Right lobe of liver (tissue), 6 donors: ENCODE measurements at places on chromosomes 6 and 20.
A peak's percentile ranks its signal among the peaks of the same experiment; 100 is the strongest.

DNA sequence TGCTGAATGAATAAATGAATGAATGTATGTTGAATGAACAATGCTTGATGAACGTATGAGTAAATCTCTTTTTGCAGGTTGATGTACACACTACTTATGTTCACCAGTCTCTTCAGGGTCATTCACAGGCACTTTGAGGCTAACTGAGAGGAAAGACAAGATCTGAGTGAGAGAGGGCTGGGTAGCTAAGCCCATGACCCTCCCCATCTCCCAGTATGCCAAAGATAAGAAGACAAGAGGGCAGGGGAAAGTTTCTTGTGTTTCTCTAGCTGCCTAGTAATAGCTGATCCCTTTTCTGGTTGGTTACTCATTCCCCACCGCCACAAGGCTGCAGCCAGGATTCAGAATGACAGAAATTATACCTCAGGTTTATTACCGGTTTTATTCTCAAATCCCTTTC is 90.7 kb downstream of the CEP57L1 start:
- DNase-seq = no peak

- DNase-seq = peak; percentile 93
Measured at GRCh38 chr20:31593221-31594001, 11.7 kb upstream of the ID1 start.

DNA sequence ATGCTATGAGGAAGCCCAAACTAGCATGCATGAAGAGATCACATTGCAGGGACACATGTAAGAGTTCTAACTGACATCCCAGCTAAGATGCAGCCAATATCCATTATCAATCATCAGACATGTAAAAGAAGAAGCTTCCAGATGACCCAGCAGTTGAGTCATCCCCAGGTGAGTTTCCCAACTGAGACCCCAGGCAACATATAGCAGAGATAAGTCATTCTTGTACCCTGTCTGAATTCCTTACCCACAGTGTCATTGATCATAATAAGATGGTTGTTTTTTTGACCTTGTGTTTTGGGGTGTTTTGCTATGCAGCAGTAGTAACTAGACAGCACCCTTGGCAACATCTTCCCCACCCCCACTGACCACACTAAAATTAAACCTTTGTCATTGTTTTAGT is 18.9 kb downstream of the SIRPD start:
- DNase-seq = no peak

GRCh38 chr20:19404826-19405225 is 192.4 kb downstream of the SLC24A3 start:
- DNase-seq = no peak

DNA sequence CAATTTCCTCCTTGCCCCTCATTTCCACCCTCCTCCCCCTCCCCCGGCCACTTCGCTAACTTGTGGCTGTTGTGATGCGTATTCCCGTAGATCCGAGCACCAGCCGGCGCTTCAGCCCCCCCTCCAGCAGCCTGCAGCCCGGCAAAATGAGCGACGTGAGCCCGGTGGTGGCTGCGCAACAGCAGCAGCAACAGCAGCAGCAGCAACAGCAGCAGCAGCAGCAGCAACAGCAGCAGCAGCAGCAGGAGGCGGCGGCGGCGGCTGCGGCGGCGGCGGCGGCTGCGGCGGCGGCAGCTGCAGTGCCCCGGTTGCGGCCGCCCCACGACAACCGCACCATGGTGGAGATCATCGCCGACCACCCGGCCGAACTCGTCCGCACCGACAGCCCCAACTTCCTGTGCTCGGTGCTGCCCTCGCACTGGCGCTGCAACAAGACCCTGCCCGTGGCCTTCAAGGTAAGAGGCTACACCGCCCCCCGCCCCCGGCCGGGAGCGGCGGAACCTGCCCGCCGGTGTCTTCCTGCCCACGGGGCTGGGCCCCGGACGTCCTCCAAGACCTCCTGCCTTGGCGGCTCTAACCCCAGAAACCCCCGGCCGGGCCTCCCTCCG is 44.9 kb upstream of the SUPT3H start:
- peak; percentile 46 for DNase-seq

- DNase-seq = no peak
Measured at GRCh38 chr6:72620871-72621290, 983 bp upstream of the KCNQ5 start.

DNA sequence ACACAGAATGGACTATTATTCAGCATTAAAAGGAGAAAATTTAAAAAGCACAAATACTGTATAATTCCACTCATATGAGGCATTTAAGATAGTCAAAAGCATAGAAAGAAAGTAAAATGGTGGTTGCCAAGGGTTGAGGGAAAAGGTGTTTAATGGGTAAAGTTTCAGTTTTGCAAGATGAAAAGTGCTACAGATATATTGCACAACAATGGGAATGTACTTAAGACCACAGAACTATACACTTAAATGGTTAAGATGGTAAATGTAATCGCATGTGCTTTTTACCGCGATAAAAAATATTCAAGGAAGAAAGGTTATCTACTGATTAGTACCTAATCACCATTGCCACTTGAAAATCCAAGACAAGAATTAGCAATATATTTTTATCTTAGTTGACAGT is 71.8 kb upstream of the NOX3 start:
- no peak for DNase-seq

DNA sequence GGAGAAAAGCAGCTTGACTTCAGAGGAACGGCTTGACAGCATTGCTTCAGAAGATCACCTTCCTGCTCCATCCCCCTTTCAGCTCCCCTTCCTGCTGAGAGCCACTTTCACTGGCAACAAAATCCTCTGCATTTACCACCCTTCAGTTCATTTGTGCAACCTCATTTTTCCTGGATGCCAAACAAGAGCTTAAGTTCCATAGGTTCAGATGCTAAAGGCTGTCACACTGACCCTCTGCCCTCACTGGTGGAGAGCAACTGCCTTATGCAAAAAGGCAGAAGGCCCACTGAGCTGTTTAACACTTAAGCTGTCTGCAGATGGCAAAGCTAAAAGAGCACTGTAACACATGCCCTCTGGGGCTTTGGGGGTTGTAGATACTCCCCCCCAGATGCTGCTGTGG is 131.2 kb upstream of the SPACA1 start:
- no peak for DNase-seq

GRCh38 chr20:51335329-51335841 is 207.1 kb downstream of the NFATC2 start:
- no peak for DNase-seq

DNA sequence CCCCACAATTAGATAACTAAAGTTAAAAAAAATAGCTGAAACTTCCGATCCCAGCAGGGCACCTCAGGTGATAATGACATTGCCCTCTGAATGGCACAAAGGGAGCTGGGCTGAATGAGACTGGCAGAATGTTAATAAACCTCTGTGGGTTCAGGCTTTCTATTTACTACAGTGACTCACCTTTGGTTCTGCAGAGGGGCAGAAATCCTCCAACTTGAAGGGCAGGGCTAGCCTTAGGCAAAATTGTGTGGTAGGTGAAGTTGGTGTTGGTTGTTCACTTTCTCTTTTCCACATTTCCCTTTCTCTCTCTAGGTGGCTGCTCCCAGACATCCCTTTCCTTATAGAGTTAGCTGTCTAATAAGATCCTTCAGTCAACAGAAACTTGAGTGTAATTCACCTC is 625.2 kb downstream of the EPM2A start:
- DNase-seq = no peak

DNA sequence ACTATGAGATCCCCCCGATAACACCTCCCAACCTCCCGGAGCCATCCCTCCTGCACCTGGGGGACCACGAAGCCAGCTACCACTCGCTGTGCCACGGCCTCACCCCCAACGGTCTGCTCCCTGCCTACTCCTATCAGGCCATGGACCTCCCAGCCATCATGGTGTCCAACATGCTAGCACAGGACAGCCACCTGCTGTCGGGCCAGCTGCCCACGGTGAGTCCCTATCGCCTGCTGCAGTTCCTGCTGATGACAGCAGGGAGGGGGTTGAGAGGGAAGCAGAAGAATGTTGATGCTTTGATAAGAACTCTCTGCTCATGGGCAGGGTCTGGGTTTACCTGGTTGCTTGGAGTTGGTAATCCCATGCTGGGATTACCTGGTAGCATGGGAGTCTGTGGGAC is 91.9 kb downstream of the TOX2 start:
- no peak for DNase-seq

GRCh38 chr6:148398244-148398643 is 55.6 kb downstream of the SASH1 start:
- no peak for DNase-seq

GRCh38 chr6:38510205-38510604 is 129.5 kb downstream of the BTBD9 start:
- DNase-seq = no peak

GRCh38 chr20:39016041-39016440 is 53.9 kb downstream of the DHX35 start:
- DNase-seq = no peak

DNA sequence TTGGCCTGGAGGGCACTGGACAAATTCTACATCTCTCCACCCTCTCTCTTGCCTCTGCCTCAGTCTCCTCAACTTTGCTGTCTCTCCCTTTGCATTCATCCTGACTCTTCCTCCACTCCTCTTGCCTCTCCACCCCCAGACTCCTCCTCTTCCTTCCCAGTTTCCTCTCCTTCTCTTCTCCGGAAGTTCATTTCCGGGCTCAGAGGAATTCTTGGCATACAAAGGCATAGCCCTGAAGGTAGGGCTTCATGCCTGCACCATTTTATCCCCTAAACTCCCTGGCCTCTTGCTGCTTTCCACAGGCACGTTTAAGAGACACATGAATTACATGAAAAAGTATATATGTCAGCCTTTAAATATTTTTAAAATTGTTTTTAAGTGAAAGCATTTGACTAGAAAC is 10.6 kb downstream of the BFSP1 start:
- DNase-seq = no peak
